ENCODE measurements at places on chromosomes 11 and 22.

DNA sequence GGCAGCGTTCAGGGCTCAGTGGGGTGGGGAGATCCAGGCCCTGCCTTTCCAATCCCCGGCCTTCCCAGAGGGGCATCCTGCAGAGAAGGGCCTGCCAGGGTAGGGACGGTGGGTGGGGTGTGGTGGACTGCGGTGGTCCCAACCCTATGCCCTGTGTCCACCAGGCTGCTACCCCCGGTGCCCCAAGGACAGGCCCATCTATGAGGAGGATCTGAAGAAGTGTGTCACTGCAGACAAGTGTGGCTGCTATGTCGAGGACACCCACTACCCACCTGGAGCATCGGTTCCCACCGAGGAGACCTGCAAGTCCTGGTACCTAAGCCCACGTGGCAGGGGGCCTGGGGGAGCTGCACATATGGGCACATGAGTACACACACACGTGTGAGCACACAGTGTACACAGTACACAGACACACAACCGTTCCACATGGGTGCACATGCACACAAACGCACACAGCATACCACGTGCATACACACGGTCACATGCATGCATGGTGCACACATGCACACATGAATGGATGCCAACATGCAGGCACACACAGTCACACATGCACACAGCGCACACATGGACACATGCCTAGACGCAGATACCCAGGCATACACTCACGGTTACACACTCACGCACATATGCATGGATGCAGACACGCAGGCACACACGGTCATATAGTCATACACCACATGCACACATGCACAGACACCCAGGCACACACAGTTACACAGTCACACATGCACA, 16.1 kb downstream of the MUC2 start:
- DNase-seq: no peak

GRCh38 chr11:57785072-57785471, 23.5 kb downstream of the CTNND1 start:
- no peak for DNase-seq

DNA sequence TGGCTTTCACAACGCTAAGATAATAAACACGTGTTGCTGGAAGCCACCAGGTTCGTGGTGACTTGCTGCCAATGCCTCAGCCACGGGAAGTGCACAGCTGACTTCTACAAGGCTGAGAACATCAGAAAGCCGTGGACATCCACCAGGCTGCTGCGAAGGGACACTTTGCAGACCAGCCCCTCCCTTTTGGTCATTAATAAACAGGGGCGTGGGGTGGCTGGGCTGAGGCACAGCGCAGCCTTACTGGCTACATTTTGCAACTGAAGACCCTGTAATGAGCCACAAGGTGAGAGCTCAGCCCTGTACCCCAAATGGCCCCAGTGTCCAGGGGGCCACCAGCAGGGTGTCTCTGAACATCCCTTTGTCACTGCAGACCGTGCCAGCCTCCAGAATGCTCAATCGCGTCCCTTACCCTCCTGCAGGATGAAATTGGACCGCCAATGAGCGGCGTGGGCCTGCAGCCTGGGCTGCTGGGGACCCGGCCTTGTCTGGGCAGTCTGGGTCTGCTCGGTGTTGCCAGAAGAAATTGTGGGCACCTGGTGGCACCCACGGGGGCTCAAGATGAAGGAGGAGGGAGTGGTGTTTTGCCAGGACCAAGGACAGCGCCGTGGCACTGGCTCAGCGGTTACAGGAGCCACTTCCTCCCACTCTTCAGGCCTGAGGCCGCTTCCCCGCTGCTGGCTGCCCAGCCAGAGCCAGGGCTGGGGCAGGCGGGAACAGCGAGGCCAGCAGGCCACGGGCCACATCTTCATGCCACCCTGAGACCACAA, 181.9 kb downstream of the CTTN start:
- no peak for DNase-seq

DNA sequence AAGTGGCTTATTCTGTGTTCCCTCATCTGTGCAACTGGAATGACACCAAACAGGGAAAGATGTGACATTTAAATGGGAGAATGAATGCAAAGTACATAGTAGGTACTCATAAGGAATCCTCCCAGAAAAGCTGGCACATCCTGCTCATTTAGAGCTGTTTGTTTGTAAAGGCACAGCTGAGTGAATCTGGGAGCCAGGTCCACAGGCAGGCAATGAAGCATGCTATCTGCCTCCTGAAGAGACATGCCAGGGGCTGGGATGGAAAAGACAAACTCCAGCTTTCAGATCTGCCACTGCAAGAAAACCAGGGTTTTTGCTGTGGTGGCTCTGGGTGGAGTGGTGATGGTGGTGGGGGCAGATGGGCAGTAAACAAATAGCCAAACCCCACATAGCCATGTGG, 150.1 kb downstream of the TENM4 start:
- DNase-seq: no peak

DNA sequence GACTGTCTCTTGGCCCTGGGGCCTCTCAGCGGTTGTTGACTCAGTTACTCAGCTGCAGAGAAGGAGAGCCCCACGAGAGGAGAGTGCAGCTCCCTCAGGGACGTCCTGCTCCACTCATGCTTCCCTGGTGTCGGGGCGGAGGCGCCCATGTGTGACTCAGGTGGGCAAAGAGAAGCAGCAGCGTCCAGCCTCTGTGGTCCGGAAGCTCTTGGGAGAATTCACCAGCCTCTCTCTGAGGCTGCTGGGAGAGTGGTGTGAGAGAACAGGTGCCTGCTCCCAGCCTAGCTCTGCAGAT, 25.7 kb downstream of the GLB1L2 start:
- no peak for DNase-seq

- peak; percentile 84 for DNase-seq
Measured at GRCh38 chr11:69674886-69675714, at the start of gene LTO1. LTO1 (minus strand) TSS chr11:69675353; CDS start chr11:69675239, 114 bp downstream.

- DNase-seq: no peak
Measured at GRCh38 chr11:12205330-12205729, 94.9 kb downstream of the MICAL2 start.

- no peak for DNase-seq
Measured at GRCh38 chr11:125176866-125177265, 12.3 kb downstream of the PKNOX2 start.

DNA sequence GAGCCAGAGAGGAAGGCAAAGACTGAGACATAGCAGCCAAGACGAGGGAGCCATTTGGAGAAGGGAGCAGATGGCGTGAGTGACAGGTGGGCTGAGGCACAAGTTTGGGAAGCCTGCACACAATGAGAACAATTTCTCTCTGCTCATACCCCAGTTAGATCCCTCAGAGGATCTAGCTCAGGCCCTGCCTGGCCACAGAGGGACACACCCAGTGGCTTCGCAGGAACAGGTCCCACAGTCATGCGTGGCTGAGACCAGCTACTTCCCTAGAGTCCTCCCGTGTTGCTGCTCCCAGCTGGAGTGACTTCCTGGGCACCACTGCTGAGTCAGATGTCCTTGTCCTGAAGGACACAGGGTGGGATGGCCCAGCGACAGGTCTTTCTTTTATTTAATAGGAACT, 33.4 kb upstream of the LYVE1 start:
- DNase-seq: no peak

GRCh38 chr22:28043266-28043665, 124.2 kb upstream of the PITPNB start:
- DNase-seq: no peak

DNA sequence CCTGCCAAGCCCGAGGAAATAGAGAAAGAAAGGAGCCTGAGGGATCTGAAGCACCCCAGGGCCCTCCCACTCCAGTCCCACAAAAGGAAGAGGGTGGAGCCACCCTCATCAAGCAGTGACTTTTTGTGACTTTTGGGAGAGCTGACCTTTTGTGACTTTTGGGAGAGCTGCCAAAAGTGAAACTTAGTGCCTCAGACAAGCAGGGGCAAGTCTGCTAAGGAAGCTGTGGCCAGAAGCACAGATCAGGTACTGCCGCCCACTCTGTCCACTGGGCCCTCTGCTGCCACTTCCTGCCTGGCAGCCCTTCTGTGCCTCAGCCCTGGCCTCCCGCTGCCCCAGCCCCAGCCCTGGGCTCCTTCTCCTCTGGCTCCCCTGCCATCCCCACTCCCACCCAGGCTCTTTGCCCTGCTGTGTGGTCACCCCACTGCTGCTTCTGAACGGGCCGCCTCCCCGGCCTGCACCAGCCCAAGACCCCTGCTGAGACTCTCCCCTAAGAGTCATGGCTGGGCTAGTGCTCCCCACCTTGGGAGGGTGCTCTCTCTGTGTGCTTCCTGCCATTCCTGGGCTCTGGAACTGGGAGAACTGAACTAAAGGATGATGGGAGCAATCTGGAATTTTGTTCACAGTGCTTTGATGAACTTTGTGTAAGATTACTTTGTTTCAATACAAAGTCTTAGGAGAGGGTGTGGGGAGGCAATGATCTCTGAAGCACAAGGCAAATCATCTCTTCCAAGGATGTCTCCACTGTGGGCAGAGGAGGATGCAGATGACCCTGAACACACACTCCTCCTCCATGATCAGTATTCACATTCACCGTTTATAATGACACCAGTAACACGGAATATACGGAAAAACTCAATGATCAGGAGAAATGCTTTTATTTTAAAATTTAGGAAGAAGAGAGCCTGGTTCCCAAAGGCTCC, at the start of gene APOBEC3H:
Gene APOBEC3H, plus strand, starts transcription at position 147 of the 923 bp plus-strand sequence. CDS start 3,035 bp downstream, outside the sequence.
- DNase-seq: no peak

- no peak for DNase-seq
Measured at GRCh38 chr11:86062719-86063118, 6.2 kb downstream of the PICALM start.

DNA sequence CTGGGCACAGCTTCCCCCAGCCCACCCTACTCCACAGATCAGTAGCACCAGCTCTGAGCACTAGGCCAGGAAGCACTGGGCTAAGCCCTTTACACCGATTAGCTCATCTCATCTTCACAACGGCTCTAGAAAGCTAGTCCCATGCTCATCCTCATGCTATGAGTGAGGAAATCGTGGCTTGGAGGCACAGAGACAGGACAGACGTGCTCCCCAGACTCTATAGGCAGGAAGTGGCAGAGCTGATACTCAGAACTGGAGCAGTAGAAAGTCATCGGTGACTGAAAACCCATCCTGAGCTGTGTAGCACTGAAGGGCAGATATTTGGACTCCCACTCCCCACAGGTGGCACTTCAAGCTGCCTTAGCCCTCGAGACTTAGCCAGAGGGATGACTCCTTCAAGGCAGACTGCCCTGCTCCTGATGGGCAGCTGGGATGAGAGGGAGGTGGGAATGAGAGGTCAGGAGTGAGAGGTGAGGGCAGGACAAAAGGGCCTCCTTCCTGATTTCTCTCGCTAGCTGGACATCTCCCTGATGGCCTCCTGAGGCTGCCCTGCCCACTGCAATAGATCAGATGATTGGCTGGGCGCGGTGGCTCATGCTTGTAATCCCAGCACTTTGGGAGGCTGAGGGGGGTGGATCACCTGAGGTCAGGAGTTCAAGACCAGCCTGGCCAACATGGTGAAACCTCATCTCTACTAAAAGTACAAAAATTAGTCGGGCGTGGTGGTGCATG, 9.7 kb downstream of the CD5 start:
- no peak for DNase-seq

DNA sequence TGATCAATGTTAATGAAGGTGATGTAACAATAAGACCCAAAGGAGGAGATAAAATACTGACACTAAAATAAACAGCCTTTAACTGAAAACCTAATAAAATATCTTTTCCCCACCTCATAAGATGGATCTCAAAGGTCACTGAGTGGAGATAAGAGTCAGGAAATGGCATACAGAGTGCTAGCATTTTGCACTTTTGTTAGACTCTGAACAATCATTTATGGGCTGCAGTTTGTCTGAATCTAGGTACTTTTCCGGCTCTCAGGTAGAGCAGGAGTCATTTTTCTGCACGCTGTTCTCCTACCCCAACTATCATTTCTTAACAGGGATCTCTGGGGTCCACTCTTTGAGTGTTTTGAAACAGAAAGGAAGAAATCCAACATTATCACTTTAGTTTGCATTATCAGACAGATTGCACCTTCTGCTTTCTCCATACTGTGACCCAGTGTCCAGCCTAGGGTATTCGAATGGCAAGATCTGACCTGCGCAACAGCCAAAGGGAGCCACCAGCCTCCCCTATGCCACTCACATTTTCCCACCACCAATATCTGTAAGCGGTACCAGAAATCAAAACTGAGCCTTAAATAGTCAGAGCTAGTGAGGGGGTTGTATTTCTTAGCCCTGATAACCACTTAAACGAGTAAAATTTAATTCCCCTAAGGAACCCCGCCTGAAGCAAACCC, 863 bp downstream of the SIAE start:
- DNase-seq: no peak

DNA sequence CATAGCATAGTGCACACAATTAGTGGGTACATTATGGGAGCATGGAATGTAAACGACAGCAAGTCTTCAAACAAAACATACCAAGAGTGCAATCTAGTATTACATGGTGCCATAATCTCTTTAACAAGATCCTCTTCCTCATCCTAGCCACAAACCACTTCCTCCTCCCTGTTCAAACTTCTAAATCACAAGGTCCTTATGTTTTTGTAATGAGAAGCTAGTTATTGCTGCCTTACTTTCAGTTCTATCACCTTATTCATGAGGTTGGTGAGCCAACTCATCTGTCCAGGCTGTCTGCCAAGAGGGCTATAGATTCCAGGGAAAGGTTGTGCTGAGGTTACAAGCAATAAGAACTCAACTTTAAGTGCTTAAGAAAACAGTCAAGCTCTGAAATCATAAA, 195.4 kb upstream of the ARHGAP20 start:
- DNase-seq: peak; percentile 97

DNA sequence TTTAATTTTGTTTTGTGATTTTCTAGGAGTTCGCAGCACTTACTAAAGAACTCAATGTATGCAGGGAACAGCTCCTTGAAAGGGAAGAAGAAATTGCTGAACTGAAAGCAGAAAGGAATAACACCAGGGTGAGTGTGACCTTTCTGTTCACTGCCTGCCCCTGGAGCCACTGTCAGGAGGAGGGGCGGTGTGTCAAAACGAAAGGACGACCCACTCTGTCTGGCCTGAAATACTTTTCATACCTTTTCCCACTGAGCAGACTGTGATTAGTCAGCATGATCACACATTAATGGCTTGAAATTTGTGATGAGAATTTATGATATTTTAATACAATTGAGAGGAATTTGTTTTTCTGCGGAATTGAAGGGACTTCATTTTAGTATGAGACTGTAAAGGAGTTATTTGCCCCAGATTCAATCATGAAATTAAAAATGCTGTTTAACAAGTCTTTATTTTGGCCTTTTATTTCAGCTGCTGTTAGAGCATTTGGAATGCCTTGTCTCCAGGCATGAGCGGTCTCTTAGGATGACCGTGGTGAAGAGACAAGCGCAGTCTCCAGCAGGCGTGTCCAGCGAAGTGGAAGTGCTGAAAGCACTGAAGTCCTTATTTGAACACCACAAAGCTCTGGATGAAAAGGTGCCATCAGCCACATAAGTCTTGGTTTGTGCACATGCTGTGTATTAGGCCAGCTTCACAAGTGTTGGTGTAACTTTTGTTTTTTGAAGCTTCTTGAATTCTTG, 54.1 kb downstream of the PPFIA1 start:
- DNase-seq: no peak

Data from GF-D8 (cell line).